Dorsolateral prefrontal cortex (tissue), 122 donors: ENCODE measurements at places on chromosomes 7 and 10. TPM values are rescaled to one million over a fixed set of nuclear protein-coding genes. Genes with fewer than 3 reads are reported as not detected.

The CTAGE15 gene
- total RNA-seq: not detected

The C10orf53 gene
- not detected for total RNA-seq

The ITIH5 gene
- total RNA-seq: 14.9 TPM

The SKIDA1 gene
- total RNA-seq: 4.1 TPM

The LIPA gene
- 42.3 TPM for total RNA-seq

The ACSL5 gene
- 11.7 TPM for total RNA-seq

The IGFBP1 gene
- 0.35 TPM for total RNA-seq

The SMO gene
- 5.1 TPM for total RNA-seq

DNA sequence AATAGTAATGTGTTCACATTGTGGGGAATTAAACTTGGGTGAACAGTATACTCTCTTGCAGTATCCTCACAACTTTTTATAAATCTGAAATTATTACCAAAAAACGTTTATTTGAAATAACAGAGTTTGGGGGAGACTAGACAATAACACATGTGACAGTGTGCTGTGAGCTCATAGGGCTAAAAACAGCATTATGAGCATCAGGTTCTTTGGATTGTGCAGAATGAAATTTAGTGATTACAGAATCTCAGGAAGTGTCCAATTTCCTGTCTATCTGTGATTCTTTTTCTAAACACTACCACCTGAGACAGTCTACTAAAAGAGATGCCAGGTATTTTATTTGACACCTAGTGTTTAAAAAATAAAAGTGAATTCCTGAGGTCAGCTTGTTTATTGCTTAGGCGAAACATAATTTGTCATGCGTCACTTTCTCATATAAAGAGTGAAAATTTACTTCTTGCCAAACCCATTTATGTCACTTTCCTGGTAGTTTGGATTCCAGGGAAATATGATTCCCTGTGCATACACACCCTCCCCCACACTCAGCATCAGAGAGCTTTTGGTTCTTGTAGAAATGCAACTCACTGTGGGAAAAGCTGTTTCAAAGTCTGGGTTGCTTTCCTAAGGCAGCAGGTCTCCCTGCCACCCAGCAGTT lies 71.2 kb downstream of the AOAH start:
- no peak for DNase-seq

GRCh38 chr7:36045830-36046341 lies 107.2 kb upstream of the EEPD1 start:
- DNase-seq: no peak

DNA sequence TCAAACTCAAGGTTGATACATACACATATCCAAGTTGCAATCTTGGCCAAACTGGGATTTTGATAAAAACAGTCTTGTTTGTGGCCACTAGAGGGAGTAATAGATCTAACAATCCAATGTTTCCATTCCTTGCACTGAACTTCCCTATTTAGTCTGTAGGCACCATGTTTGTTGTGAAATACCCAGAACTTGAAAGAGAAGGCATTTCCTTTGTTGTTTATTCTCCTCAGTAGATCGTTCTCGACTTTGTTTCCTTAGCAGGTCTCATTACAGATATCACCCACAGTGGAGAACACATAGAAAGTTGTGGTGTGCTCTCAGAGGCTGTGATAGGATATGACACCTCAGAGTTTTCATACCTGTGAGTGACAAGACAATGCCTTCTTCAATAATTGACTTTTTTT lies 70.3 kb upstream of the MXI1 start:
- DNase-seq: no peak

- no peak for DNase-seq
Observed at GRCh38 chr7:112481833-112482670, 1.3 kb downstream of the LSMEM1 start.

DNA sequence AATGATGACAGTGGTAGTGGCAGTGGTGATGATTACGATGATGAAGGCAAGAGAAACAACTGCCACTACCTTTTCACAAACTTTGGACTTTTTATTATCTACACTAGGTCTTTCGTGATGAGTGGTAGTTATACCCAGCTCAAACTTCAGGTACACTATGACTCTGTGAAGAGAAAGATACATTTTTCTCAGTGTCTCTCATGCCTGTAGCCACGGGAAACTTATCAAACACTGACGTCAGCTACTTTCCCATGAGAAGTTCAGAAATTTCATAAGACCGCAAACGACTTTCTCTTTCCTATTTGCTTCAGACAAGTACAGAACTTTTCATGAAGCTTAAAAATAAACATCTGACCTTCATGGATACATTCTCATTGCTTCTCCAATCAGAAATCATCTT lies 57.0 kb downstream of the CALD1 start:
- DNase-seq: no peak

GRCh38 chr10:94251568-94251967 lies 111.2 kb downstream of the NOC3L start:
- no peak for DNase-seq

- no peak for DNase-seq
Observed at GRCh38 chr10:127486355-127486754, 62.8 kb upstream of the NPS start.

- DNase-seq: no peak
Observed at GRCh38 chr10:93639791-93640190, 27.5 kb downstream of the PDE6C start.

- DNase-seq: no peak
Observed at GRCh38 chr7:98097042-98097645, 9.5 kb upstream of the LMTK2 start.

- no peak for DNase-seq
Observed at GRCh38 chr7:3537210-3537875, 236.3 kb downstream of the SDK1 start.

DNA sequence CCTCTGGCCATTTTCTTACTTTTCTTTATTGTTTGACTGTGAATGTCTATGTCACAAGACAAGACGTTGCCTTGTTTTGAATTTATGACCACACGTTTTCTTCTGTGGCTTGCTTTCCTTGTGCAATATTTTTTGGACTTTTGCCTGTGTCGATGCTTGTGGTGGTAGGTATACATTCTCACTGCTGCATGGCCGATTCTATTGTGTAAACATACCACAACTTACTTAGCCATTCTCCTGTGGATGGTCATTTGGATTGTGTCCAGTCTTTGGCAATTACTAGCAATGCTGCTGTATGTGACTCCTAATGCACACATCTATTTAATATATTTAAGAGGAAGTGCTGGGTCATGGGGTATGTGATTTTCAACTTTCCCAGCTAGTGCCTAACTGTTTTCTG lies 18.0 kb upstream of the DLG5 start:
- DNase-seq: no peak

- no peak for DNase-seq
Observed at GRCh38 chr10:63664341-63664885, 143.2 kb downstream of the REEP3 start.

GRCh38 chr10:16847644-16848043 lies 30.4 kb upstream of the RSU1 start:
- DNase-seq: no peak

DNA sequence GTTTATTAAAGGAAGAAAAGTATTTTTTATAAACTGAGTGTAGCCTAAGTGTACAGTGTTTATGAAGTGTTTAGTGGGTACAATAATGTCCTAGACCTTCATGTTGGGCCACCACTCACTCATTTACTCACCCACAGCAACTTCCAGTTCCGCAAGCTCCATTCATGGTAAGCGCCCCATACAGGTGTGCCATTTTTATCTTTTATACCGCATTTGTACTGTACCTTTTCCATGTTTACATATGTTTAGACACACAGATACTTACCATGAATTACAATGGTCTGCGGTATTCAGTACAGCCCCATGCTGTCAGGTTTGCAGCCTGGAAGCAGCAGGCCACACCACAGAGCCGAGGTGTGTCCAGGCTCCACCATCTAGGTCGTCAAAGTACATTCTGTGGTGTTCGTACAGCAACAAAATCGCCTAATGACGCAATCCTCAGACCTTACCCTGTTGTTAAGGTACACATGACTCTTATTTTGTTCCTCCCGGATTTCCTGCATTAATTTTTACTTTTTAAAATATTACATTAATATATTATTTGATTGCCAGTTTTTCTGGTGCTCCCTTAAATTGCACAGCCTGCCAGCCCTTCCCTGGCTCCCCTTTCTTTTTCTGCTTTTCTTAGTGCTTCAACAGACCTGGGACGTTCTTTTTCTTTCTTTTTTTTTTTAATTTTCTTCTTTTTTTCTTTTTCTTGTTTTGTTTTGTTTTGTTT lies 881 bp upstream of the SSBP1 start:
- no peak for DNase-seq

- no peak for DNase-seq
Observed at GRCh38 chr10:113651021-113651420, 12.8 kb downstream of the NRAP start.

GRCh38 chr10:132928261-132928660 lies 14.1 kb downstream of the CFAP46 start:
- no peak for DNase-seq

DNA sequence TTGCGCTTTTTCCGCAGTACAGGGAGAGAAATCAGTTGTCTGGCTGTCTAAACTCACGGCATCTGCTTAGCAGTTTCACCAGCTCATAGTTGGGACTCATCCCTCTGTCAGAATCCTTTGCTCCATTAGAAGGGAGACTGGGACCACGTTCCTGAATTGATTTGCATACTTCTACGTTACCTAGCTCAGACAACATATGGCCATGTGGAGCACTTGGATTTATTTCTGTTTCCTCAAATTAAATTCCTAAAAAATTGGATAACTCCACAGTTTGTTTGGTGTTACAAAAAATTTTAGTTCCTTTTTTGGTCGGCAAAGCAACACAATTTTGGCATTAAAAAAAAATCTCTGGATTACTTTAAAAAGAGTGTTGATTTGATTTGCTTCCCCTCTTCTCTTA lies 614.0 kb downstream of the AUTS2 start:
- no peak for DNase-seq

DNA sequence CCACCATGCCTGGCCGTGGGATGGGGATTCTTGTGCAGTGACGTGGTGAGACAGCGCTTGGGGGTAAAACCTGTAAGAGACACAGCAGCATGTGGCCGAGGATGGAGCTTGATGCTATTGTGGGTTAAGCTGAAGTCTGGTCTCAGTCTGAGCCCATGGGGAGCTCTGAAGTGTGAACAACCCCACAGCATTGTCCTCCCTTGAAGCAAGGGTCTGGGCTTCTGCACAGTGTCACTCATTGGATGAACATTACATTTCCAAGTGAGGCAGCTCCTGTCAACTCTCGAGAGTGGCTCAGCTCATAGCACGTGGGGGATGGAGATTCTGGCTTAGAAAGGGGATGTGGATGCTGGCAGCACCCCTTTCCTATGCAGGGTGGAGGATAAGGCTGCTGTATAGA lies 32.2 kb upstream of the ZNF438 start:
- no peak for DNase-seq

- no peak for DNase-seq
Observed at GRCh38 chr10:60433684-60434083, 44.0 kb upstream of the ANK3 start.

- no peak for DNase-seq
Observed at GRCh38 chr10:15067154-15067553, 21.4 kb downstream of the ACBD7 start.

DNA sequence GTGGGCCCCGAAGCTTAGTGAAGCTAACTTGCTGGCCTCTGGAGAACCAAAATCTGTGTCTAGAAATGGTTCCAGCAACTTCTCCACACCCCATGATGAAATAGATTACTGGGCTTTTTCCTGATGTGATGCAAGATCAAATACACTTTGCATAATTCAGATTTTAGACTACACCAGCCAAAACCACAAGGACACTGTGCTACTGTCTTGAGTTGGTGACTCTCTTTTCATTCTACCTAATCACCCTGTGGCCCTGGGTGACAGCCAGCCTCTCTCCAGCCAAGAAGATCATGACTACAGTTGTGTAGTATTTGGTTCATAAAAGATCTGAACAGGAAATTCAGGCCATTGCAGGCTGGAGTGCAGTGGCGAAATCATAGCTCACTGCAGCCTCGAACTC lies 22.2 kb downstream of the AZGP1 start:
- no peak for DNase-seq
